ENCODE measurements at places on chromosomes 7 and 10. TPM values are rescaled to one million over a fixed set of nuclear protein-coding genes. Genes with fewer than 3 reads are reported as not detected.

JAKMIP3 gene
- not detected for total RNA-seq

C7orf57 gene
- not detected for total RNA-seq

FAM221A gene
- total RNA-seq: 6.1 TPM

TNPO3 gene
- total RNA-seq: 46.9 TPM

CXCL12 gene
- total RNA-seq: 1.4 TPM

ZNF727 gene
- not detected for total RNA-seq

DNA2 gene
- total RNA-seq: 18.2 TPM

SPDYE6 gene
- not detected for total RNA-seq

RBP4 gene
- not detected for total RNA-seq

FAM20C gene
- 44.4 TPM for total RNA-seq

SPDYE8 gene
- not detected for total RNA-seq

ATG9B gene
- total RNA-seq: not detected

MUC12 gene
- total RNA-seq: not detected

WNT16 gene
- not detected for total RNA-seq

CALY gene
- not detected for total RNA-seq

AKR1B15 gene
- not detected for total RNA-seq

NUTM2A gene
- 0.14 TPM for total RNA-seq

IDI2 gene
- not detected for total RNA-seq

MEOX2 gene
- 47.8 TPM for total RNA-seq

ALKBH4 gene
- 9.9 TPM for total RNA-seq

SPDYE3 gene
- total RNA-seq: not detected

IRF5 gene
- 1.5 TPM for total RNA-seq

PRLHR gene
- not detected for total RNA-seq

GPR141 gene
- total RNA-seq: not detected

OR6B1 gene
- total RNA-seq: not detected

FHIP2A gene
- total RNA-seq: 39.6 TPM

SNX10 gene
- total RNA-seq: 1.2 TPM

Data from endothelial cell of umbilical vein (primary cell).